ENCODE measurements at places on chromosomes 6 and 20.

GRCh38 chr6:14910692-14911547, 334.9 kb upstream of the JARID2 start:
- DNase-seq, result peak; percentile 48

- peak; percentile 73 for DNase-seq
Observed at GRCh38 chr6:74249658-74250057, 553.7 kb downstream of the CD109 start.

DNA sequence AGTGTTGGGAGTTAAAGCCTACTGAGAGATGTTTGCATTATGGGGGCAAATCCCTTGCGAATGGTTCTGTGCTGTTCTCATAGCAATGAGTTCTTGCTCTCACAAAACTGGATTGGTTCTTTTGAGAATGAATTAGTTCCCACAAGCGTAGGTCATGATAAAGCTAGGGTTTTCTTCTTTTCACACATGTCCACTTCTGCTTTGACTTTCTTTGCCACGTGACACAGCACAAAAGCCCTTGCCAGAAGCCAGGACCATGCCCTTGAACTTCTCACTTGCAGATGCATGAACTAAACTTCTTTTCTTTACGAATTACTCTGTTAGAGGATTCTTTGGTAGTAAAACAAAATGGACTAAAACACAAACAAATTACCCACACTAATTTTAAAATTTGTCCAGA, 922.8 kb downstream of the EPHA7 start:
- DNase-seq, result no peak

GRCh38 chr6:21666201-21666691, 72.7 kb downstream of the SOX4 start:
- peak; percentile 14 for DNase-seq

DNA sequence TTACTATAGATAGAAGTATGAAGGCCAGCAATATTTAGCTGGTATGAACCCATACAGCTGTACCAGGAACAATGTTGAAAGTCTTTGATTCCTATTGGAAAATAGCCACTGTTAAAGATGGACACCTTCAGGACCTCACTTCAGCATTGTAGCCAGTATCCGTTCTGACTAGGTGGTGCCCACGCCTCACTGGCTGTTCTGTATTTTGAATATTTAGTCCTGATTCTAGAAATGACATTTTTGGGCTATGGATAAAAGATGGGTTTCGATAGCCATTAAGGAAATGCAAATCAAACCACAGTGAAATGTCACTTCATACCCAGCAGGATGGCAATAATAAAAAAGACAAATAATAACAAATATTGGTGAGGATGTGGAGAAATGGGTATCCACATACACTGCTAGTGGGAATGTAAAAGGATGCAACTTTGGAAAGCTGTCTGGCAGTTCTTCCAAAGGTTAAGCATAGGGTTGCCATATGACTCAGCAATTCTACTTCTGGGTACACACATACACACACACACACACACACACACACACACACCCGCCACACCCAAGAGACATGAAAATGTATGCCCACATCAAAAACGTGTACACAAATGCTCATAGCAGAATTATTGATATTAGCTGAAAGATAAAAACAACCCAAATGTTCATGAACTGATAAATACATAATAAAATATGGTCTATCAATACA, 56.8 kb downstream of the UTRN start:
- DNase-seq, result no peak

- no peak for DNase-seq
Observed at GRCh38 chr6:138653435-138653834, 120.1 kb upstream of the CCDC28A start.

DNA sequence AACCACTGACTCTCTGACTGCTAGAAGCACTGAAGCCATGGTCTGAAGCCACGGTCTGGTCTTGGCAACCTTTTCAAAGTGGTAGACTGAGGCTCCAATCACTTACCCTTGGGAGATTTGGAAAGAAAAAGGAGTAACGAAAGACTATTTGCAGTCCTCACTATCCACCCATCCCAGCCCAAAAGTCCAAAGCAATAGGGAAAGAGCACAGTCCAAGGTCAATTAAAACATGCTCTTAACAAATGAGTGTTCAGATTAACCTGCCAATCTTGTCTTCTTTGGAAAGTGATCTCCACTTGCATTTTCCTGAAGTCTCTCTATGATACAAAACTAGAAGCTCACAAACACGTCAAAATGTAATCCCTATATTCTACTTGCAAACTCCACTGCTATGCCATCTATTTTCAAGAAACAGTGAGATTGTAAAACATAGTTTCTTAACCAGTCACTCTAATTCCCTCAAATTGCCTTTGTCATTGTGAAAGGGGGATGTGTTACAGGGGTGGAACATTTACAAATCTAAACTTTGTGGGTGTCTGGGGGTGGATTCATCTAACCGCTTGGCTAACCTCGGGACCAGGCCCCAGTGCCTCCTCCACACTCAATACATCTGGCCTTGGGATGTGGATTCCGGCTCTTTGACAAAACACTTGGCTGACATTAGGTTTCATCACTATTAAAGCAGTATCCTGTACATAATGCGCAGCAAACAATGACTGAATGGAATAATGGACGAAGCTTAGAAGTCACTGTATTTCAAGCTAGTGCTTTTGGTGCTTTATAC, 56.4 kb downstream of the B4GALT5 start:
- DNase-seq, result peak; percentile 66

GRCh38 chr6:12654107-12654506, 62.5 kb upstream of the PHACTR1 start:
- no peak for DNase-seq

GRCh38 chr6:105894556-105894955, 191.6 kb upstream of the PRDM1 start:
- no peak for DNase-seq

- no peak for DNase-seq
Observed at GRCh38 chr6:169936355-169936975, 185.0 kb downstream of the ERMARD start.

DNA sequence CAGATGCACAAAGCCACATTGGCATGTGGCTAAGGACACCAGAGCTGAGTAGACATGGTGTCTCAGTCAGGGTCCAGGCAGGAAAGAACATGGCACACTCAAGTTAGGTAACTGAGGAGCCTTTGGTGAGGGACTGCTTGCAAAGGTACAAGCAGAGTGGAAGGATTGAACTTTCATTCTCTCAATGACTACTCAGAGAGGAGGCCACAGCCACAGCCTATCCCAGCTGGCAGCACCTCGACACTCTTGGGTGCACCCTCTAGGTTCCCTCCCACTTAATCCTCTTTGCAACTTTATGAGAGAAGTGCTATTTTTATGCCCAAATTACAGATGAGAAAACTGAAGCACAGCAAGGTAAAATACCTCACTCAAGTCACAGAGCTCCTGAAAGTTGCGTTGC, 73.4 kb downstream of the ISM1 start:
- no peak for DNase-seq

DNA sequence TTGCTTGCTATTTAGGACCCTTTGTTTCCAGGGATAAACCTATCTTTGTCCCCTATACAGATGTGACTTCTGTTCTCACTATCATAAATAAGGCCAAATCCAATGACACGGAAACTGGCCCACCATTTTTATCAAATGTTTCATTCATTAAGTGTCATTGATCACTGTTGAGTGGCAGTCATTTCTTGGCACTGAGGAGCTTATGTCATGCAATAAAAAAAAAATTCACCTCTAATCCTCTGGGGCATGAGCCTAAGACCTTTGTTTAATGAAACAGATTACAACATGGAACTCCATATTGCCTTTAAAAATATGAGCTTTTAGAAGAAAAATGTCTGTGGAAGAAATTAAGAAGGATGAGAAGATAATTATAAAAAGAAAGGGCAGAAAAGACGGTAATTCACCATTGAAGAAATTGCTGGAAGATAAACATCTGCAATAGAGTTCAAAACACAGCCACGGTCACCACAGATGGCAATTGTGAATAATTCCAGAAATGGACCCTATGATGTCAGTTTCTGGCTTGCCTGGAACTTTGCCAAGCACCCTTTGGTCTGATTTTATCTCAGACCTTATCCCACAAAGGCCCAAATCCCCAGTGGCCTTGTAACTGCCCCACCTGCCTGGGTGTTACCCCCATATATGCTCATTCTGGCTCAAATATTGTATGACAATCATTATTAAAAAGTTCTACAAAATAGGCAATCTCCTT, 91.1 kb downstream of the DST start:
- no peak for DNase-seq

DNA sequence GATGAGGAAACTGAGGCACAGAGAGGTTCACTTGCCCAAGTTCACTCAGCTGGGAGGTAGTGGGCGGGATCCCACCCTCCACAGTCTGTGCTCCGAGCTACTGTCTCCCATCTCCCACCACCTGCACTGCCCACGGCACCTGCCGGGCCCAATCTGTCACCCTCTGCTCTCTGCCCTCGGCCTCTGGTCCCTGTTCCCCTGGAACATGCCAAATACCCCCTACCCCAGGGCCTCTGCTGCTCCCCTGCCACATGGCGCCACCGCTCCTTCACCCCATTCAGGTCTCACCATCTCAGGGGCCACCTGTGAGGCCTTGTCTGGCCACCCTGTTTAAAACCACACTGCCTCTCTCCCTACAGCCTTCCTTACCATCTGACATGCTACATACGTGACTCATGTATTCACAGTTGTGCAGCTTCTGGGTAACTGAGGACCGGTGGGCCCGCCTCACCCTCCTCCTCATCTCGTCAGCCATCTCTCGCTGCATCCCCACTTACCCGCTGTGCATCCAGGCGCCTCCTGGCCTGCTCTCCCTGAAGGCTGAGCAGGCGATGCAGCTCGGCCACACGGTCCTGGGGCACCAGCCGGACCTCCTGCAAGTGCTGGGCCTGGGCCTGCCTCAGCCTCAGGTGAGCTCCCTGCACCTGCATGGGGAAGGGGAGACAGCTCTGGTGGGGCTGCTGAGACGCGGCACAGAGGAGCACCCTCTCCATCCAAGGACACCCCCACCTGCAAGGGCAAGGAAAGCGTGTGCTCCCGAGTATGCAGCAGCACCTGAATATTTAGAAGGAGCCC, 50.6 kb downstream of the GINS1 start:
- no peak for DNase-seq

- peak; percentile 99 for DNase-seq
Observed at GRCh38 chr6:33410050-33410710, 634 bp upstream of the PHF1 start.

DNA sequence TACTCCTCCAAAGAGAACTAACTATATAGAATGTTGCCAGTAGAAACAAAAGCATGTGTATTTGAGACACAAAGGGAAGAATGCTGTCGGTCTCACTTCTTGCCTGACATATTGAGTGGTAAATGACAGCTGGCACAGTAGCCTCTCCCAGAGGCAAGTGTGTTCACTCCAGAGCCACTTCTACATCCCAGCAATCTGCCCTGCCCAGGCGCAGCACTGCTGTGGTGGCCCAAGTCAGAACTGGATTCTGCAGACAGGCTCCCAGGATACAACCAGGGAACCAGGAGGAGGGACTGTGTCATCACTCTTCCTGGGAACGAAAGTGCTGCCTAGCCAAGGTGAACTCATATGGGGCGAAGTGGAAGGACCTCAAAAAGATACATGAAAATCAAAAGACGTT, 103.2 kb upstream of the ARMC2 start:
- DNase-seq, result no peak

GRCh38 chr6:71512256-71512655, 223.6 kb downstream of the OGFRL1 start:
- no peak for DNase-seq

DNA sequence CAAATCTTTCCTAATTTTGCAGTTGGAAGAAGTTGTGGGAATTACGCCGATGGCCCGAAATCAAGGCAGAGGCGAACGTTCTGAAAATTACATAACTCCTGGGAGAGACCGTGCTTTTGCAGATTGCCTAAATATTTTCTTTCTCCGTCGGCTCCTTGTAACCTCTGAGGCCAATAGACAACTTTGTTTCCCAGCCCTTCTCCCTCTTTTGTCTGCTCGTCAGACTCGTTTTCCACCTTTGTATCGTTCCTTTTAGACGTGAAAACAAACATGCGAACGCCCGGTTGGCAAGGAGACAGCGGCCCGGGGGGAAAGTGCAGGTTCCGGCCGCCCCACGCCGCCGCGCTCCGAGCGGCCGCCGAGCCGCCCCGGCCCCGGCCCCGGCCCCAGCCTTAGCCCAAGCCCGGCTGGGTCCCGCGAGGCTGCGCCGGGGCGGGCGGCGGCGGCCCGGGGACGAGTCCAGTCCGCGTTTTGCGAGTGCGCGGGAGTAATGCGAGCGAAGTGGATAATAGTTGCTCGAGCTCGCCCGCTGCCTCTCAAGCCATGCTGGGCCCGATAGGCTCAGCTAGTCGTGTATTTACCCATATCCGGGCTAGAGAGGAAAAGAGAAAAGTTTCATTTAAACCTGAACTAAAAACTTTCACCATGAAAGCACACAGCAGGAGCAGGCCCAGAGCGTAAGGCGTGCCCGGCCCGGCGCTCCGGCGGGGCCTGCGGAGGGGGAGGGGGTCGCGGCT, at the start of gene ARID1B:
ARID1B (plus strand) TSS at position 539 of the 737 bp plus-strand sequence. CDS start 303 bp downstream, outside the sequence.
- DNase-seq, result peak; percentile 87

- no peak for DNase-seq
Observed at GRCh38 chr6:54310377-54311152, 2.3 kb downstream of the TINAG start.

- no peak for DNase-seq
Observed at GRCh38 chr6:123329337-123329736, 307.4 kb downstream of the TRDN start.

GRCh38 chr6:143125864-143126573, 65.3 kb downstream of the AIG1 start:
- peak; percentile 96 for DNase-seq

DNA sequence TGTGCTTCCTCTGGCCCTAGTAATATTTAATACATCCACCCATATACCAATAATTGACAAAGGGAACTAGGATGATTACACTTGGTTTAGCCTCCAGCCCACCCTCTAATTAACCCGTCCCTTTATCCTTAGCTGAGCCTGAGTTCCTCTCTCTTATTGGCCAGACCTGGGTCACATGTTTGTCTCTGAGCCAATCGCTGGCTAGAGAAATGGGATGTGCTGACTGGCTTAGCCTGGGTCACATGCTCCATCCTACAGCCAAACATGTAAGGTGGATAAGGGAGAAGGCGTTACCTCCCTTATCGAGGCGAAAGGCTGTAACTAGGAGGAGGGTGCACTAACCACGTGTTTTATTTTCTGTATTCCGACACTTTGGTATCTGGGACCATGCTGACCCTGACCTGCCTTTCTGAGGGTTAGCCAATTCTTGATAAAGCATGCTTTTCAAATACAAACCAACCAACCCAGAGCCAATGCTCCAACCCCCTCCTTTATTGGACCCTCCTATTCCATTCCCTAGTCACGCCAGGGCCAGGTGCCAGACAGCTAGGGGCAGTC, 262.7 kb downstream of the PREX1 start:
- no peak for DNase-seq

DNA sequence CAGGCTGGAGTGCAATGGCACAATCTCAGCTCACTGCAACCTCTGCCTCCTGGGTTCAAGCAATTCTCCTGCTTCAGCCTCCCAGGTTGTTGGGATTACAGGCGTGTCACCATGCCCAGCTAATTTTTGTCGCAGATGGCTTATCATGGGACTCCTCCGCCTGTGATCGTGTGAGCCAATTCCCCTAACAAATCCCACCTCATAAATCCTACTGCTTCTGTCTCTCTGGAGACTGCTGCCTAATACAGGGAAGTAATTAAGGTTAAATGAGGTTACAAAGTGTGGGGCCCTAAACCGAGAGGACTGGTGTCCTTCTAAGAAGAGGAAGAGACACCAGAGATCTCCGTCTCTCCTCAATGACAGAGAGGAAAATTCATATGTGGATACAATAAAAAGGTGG, 52.0 kb downstream of the TRPC4AP start:
- no peak for DNase-seq

Data from fibroblast of skin of right biceps (primary cell).